ENCODE measurements at places on chromosomes 4 and X. TPM values are rescaled to one million over a fixed set of nuclear protein-coding genes. Genes with fewer than 3 reads are reported as not detected.

GRCh38 chr4:165873298-165874071 lies 448 bp downstream of the TLL1 start:
- DNase-seq: no peak
- H3K27me3 ChIP-seq: no peaks in the 10 kb centered on the region
- peak overlapping the region; percentile 19 for H3K27ac ChIP-seq
- peak overlapping the region; percentile 45 for H3K4me3 ChIP-seq
- H3K36me3 ChIP-seq: no peaks in the 10 kb centered on the region
- H3K4me1 ChIP-seq: peaks cover 22% of the 10 kb centered on the region

GRCh38 chrX:12686331-12686730 lies 104.9 kb upstream of the PRPS2 start:
- H3K27ac ChIP-seq: no peak overlapping the region
- no peak for DNase-seq
- no peak overlapping the region for H3K4me3 ChIP-seq
- H3K36me3 ChIP-seq: no peaks in the 10 kb centered on the region
- H3K4me1 ChIP-seq: no peaks in the 10 kb centered on the region
- no peaks in the 10 kb centered on the region for H3K27me3 ChIP-seq

DNA sequence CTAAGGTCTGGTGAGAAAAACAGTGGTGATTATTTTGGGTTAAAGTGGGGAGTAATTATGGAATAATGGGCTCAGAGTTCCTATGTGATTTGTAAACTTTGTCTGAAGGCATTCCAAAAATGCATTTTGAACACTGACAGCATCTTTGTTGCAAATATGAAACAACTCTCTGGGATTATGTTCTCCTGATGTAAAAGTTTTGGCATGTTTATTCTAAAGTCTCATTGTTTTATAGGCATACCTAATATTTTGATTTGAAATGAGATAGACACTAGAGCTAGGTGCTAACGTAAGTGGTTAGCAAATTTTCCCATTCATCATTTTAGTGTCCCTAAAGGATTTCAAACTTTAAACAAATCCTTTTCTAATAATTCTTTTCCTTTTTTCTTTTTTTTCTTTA lies 140.9 kb upstream of the ANXA3 start:
- DNase-seq: no peak
- no peaks in the 10 kb centered on the region for H3K4me1 ChIP-seq
- H3K27ac ChIP-seq: no peak overlapping the region
- no peak overlapping the region for H3K4me3 ChIP-seq

GRCh38 chr4:48939785-48940184 lies 33.2 kb upstream of the OCIAD2 start:
- no peak overlapping the region for H3K27ac ChIP-seq
- no peaks in the 10 kb centered on the region for H3K36me3 ChIP-seq
- H3K4me1 ChIP-seq: peaks cover 7% of the 10 kb centered on the region

GRCh38 chr4:7112656-7113055 lies 44.8 kb upstream of the GRPEL1 start:
- no peak overlapping the region for H3K4me3 ChIP-seq
- no peaks in the 10 kb centered on the region for H3K36me3 ChIP-seq
- no peak overlapping the region for H3K27ac ChIP-seq
- H3K4me1 ChIP-seq: no peaks in the 10 kb centered on the region
- no peak for DNase-seq

- H3K4me1 ChIP-seq: no peaks in the 10 kb centered on the region
- H3K27ac ChIP-seq: no peak overlapping the region
- no peak overlapping the region for H3K4me3 ChIP-seq
- H3K27me3 ChIP-seq: no peaks in the 10 kb centered on the region
Measured at GRCh38 chr4:119478446-119479179, 150.0 kb downstream of the PDE5A start.

GRCh38 chr4:176508780-176509331 lies 189.1 kb downstream of the SPCS3 start:
- no peak overlapping the region for H3K4me3 ChIP-seq
- H3K27ac ChIP-seq: no peak overlapping the region
- DNase-seq: no peak

The HS6ST2 gene
- 0.55 TPM for total RNA-seq

The GASK1B gene
- total RNA-seq: 238 TPM

GRCh38 chrX:72057331-72057730 lies 74.4 kb downstream of the RTL5 start:
- no peaks in the 10 kb centered on the region for H3K36me3 ChIP-seq
- no peak for DNase-seq
- no peak overlapping the region for H3K27ac ChIP-seq
- no peaks in the 10 kb centered on the region for H3K27me3 ChIP-seq
- peaks cover 26% of the 10 kb centered on the region for H3K4me1 ChIP-seq

The HSD17B13 gene
- total RNA-seq: not detected

DNA sequence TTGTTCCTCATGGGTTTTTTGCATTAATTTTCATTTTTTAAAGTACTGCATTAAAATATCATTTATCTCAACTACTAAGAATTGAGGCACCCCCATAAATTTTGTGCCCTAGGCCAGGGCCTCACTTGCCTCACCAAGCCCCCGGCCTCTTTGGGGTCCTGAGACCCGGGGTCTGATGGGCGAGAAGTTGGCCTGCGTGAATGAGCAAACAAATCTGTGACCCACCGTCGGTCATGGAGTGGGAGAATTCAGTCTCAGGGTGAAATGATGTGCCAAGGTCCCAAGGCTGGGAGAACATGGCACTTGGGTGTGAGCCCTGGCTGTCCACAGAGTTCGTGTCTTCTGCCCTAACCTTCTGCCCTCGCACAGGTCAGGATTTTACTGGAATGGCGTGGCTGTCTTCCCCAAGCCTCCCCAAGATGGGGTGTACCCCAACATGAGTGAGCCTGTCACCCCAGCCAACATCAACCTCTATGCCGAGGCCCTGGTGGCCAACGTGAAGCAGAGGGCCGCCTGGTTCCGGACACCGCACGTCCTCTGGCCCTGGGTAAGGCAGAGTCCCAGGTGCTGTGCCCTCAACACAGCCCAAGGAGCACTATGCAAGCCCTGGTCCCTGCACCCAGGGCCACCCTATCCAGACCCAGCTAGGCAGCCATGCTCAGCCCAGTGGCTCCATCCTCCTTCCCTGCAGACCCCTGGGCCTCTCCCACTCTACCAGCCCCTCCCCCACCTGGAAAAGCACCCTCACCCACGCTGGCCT lies 18.0 kb downstream of the MAN2B2 start:
- H3K36me3 ChIP-seq: no peaks in the 10 kb centered on the region
- H3K27ac ChIP-seq: no peak overlapping the region
- H3K27me3 ChIP-seq: no peaks in the 10 kb centered on the region
- DNase-seq: no peak
- no peaks in the 10 kb centered on the region for H3K4me1 ChIP-seq

DNA sequence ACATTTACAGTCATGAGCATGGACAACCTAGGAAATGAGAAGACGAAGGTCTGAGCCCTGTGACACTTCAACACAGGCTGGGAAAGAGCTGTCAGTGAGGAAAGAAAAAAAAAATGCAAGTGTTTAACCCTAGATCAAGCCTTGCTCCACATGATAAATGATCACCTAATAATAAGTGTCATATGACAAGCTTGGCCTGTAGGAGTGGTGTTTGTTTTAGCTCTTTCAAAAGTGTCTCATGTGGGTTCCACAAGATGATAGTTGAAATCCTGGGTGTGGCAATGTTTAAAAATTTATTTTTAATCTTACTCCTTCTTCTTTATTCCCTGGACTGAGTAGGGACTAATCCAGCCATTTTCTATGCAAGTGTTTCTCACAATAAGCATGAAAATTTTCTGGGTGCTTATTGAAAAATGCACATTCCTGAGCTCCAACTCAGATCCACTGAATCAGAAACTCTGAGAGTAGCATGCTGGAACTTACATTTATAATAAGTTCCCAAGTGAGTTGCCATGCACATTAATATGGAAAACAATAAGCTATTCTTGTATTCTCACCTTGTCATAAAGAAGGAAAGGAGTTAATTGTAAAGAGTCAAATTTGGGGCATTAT lies 138.3 kb downstream of the AREG start:
- no peak for DNase-seq
- no peak overlapping the region for H3K4me3 ChIP-seq
- H3K27ac ChIP-seq: no peak overlapping the region
- H3K27me3 ChIP-seq: no peaks in the 10 kb centered on the region

The ERCC6L gene
- total RNA-seq: 6.7 TPM

DNA sequence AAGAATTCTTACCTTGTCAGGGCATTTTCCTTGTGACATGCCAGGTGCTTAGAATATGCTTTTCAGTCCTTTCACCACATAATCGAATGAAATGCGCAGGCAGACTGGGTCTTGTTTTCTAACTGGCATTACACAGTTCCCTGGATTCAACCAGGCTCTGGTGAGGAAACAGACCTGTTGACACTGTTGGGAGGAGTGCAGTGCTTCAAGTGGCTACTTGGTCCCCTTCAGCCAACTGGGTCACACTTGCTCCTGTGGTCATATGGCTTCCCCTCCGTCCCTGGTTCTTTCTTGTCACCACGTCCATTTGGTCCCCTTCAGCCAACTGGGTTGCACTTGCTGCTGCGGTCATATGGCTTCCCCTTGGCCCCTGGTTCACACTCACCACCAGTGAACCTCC lies 9.7 kb downstream of the SMIM20 start:
- no peaks in the 10 kb centered on the region for H3K36me3 ChIP-seq
- peaks cover 4% of the 10 kb centered on the region for H3K4me1 ChIP-seq
- DNase-seq: no peak
- no peak overlapping the region for H3K4me3 ChIP-seq
- H3K27ac ChIP-seq: no peak overlapping the region

GRCh38 chrX:15911734-15912550 lies 57.3 kb upstream of the AP1S2 start:
- no peak overlapping the region for H3K27ac ChIP-seq
- H3K4me3 ChIP-seq: no peak overlapping the region
- peaks cover 14% of the 10 kb centered on the region for H3K4me1 ChIP-seq
- DNase-seq: no peak
- H3K36me3 ChIP-seq: no peaks in the 10 kb centered on the region

DNA sequence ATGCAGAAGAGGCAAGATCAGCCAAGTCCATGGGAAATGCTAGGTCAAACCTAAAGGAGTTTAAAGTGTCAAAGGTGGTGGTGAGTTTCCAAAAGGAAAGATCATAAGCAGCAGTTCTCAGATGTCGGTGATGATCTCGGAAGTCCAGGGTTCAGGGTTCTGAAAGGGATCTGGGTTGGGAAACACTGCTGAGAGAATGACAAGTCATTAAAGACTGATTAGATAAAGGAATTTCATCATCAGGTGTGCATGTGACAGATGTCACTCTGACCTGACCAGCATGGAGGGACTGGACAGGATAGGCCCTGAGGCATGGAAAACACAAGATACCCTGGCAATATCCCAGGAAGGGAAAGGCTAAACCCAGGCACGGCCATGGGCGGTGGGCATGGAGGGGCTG lies 195.7 kb upstream of the TBL1X start:
- no peaks in the 10 kb centered on the region for H3K27me3 ChIP-seq
- H3K36me3 ChIP-seq: no peaks in the 10 kb centered on the region
- no peak for DNase-seq

GRCh38 chrX:74902806-74903205 lies 22.4 kb downstream of the NEXMIF start:
- H3K36me3 ChIP-seq: no peaks in the 10 kb centered on the region
- no peaks in the 10 kb centered on the region for H3K27me3 ChIP-seq
- H3K27ac ChIP-seq: no peak overlapping the region
- H3K4me3 ChIP-seq: no peak overlapping the region

The FGB gene
- not detected for total RNA-seq

The ARMCX4 gene
- total RNA-seq: 17.6 TPM

GRCh38 chrX:41442824-41443550 lies 4.2 kb upstream of the NYX start:
- no peak overlapping the region for H3K4me3 ChIP-seq
- no peak overlapping the region for H3K27ac ChIP-seq
- no peak for DNase-seq
- H3K36me3 ChIP-seq: no peaks in the 10 kb centered on the region
- H3K4me1 ChIP-seq: no peaks in the 10 kb centered on the region
- no peaks in the 10 kb centered on the region for H3K27me3 ChIP-seq

DNA sequence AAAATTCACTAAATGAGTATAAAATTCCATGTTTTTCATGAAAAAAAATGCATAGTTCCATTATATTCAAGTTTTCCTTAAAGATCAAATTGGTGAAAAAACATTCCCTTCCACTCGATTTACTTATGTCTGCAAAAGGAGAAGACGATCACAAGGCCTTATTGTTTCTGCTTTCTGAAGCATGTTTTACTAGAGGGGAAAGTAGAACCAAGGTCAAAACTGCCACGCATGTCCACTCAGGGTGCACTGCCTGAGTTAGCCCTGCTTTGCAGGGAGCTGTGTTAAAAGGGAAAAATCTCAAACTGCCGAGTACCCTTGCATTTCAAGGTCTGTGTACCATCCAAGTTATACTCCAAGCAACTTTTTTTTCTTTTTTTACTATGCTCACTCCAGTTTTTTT lies 57.2 kb downstream of the TRAPPC11 start:
- no peak overlapping the region for H3K4me3 ChIP-seq
- peaks cover 3% of the 10 kb centered on the region for H3K36me3 ChIP-seq
- no peak overlapping the region for H3K27ac ChIP-seq
- no peak for DNase-seq
- H3K4me1 ChIP-seq: no peaks in the 10 kb centered on the region

The NPNT gene
- total RNA-seq: not detected

DNA sequence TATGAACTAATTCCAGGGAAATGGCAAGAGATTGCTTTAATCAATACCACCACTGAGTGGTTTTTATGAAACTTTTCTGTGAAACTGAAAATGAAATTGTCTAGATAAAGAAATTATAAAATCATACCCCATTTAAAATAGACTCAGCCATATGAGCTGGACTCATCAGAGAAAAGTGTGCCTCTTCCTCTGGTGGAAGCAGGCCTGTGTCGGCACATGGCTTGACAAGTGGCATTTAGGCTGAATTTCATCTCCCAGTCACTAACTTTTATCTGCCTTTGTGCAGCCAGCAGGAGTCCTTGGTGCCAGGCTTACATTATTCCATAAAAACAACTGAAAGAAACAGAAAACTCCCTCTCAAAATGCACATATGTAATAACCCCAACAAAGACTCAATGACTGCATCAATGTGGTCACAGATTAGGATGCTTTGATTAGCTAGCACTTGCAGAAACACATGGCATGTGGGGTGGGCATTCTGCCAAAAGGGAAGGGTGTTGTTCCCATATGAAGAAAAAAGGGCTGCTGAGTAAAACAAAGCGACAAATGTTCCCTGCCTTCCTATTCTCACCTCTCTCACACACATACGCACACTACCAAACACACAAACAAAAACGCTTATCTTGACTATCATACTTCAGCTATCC lies 232.3 kb downstream of the PABPC4L start:
- peak; percentile 75 for DNase-seq
- no peaks in the 10 kb centered on the region for H3K4me1 ChIP-seq
- H3K4me3 ChIP-seq: no peak overlapping the region
- no peak overlapping the region for H3K27ac ChIP-seq

- H3K36me3 ChIP-seq: no peaks in the 10 kb centered on the region
- H3K4me3 ChIP-seq: no peak overlapping the region
Measured at GRCh38 chr4:117225471-117225870, 140.1 kb upstream of the TRAM1L1 start.
